ENCODE measurements at places on chromosomes 6 and 20. TPM values are rescaled to one million over a fixed set of nuclear protein-coding genes. Genes with fewer than 3 reads are reported as not detected.

MYLK4 gene
- total RNA-seq, result 0.60 TPM

NKAIN4 gene
- 7.2 TPM for total RNA-seq

GGTLC1 gene
- not detected for total RNA-seq

DNA sequence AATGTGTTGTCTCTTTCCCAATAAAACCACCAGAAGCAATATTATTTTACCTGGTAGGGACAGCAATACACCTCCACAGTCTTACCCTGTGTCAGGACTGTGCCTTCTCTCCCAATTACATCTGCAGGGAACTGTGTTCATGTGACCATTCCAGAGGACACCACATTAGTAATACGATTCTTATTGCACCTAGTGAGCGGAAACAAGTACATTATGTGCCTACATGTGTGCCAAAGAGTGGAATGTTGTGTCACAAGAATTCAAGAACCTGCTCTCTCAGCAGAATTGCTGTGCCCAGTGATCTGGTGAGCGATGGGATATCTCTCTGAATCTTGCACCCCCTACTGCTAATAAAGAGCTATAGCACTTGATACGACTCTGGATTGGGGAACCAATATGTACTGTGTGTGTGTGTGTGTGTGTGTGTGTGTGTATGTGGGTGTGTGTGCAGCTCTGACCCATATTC, 57.4 kb upstream of the FOXC1 start:
- no peak for DNase-seq

SOX18 gene
- 44.6 TPM for total RNA-seq

GRCh38 chr6:105628156-105628860, 225.4 kb upstream of the PREP start:
- no peak for DNase-seq

DNA sequence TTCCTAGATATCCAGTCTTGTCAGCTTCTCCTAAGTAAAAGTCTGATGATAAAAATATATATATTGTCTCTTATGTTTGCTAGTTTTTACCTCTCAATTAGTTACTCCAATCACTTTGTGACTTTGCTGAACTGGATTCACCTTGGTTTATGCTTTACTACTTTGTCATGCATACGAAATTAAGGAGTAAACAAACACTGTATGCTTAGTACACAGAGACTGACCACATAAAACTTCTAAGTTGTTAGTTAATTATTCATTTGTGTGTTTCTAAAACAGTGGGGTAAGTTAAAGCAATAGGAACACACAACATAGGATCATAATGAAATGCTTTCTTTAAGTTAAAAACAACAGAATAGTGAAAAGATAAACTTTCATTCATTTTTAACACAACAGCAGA, 877.3 kb upstream of the MAP3K7 start:
- DNase-seq, result no peak

CST4 gene
- not detected for total RNA-seq

GRCh38 chr6:31541059-31541657, 645 bp downstream of the DDX39B start:
- DNase-seq, result peak; percentile 66

CTCFL gene
- not detected for total RNA-seq

GRCh38 chr6:140956571-140957369, 1176.0 kb upstream of the GJE1 start:
- DNase-seq, result no peak

TPMT gene
- total RNA-seq, result 3.8 TPM

GRCh38 chr6:167660944-167661551, 165.7 kb upstream of the AFDN start:
- no peak for DNase-seq

GRCh38 chr6:36888115-36888643, 2.4 kb downstream of the C6orf89 start:
- no peak for DNase-seq

DNA sequence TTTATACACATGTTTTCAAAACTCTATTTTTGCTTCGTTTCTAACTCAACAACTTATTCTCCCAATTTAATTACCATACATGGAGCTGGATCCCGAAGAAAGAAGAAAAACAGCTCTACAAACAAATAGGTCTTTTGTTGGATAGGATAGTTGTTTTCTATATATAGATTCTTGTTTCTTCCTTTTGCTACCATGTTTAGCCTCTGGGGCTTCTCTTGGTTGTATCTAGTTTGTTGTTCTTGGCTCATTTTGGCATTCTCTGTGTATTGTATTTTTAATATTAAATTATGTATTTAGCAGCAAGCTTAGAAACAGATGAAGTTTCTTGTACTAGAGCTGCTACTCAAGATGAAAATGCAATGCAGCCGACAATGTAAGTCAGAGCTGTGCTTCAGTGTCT, 60.9 kb downstream of the PLCB4 start:
- DNase-seq, result no peak

DNA sequence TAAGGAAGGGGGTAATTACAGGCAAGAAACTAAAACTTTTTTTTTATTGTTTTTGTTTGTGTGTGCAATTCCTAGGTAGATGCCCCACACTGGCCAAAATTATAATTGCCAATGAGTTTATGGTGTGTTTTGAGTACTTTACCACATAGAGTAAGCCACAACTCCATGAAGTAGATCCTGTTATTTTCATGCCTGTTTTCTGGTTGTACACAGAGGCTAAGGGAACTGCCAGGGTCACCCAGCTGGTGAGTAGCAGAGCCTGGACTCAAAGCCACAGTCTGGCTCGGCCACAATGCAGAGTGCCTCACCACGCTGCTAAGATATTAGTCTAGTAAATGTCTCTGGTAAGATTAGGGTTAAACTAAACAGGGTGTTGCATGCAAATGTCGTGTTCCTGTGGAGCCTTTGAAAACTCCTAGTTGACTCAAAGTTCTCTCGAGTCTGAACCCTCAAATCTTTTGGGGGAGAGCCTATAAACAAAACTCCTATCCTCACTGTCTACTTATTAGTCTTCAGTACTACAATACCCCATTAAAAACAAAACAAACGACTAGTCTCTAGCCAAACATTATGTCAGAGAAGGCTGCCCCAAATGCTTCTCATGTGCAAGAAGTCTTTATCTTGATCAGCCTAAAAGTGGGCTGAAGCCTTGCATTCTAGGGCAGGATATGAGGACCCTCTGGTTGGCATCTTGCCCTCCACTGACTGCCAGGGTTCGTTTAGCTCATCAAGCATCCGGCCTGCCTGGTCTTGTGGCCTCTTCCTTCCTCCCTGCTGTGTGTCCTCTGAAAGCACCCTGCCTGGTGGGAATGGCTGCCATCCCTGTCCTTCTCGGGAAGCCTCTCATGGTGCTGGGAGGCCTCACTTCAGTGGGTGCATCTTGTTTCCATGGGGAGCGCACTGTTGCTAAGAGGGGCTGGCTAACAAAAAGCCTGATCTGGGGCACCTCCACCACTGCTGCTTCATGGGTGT, 4.2 kb downstream of the DUSP22 start:
- no peak for DNase-seq

NOX3 gene
- total RNA-seq, result not detected
